ENCODE measurements at places on chromosomes 5 and 9.
A peak's percentile ranks its signal among the peaks of the same experiment; 100 is the strongest.

GRCh38 chr5:124744170-124744971 lies 2.1 kb downstream of the ZNF608 start:
- peaks cover 62% of the 10 kb centered on the region for H3K4me1 ChIP-seq
- no peak for DNase-seq
- peak overlapping the region; percentile 53 for H3K4me3 ChIP-seq
- no peaks in the 10 kb centered on the region for H3K36me3 ChIP-seq
- H3K27me3 ChIP-seq, result peaks cover 10% of the 10 kb centered on the region
- peak overlapping the region; percentile 88 for H3K27ac ChIP-seq

DNA sequence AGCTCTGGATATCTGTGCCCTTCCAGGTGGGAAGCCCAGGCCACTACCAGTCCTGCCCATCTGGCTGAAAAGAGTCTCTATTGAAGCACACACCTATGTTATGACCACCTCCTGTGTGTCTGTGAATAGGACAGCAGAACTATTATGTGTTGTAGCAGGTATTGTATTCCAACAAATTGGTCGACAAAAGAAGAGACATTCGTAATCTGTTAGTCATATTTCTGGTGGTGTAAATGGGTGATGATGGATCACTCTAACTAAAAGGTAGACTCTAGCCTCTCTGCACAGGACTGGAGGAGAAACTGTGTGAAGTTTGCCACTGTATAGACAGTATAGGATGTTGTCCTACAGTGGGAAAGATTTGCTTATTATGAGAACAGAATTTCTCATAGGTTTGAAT lies 416.1 kb downstream of the TMEM38B start:
- no peak overlapping the region for H3K4me3 ChIP-seq
- H3K4me1 ChIP-seq, result no peaks in the 10 kb centered on the region
- no peaks in the 10 kb centered on the region for H3K27me3 ChIP-seq
- no peaks in the 10 kb centered on the region for H3K36me3 ChIP-seq
- H3K27ac ChIP-seq, result no peak overlapping the region
- no peak for DNase-seq

DNA sequence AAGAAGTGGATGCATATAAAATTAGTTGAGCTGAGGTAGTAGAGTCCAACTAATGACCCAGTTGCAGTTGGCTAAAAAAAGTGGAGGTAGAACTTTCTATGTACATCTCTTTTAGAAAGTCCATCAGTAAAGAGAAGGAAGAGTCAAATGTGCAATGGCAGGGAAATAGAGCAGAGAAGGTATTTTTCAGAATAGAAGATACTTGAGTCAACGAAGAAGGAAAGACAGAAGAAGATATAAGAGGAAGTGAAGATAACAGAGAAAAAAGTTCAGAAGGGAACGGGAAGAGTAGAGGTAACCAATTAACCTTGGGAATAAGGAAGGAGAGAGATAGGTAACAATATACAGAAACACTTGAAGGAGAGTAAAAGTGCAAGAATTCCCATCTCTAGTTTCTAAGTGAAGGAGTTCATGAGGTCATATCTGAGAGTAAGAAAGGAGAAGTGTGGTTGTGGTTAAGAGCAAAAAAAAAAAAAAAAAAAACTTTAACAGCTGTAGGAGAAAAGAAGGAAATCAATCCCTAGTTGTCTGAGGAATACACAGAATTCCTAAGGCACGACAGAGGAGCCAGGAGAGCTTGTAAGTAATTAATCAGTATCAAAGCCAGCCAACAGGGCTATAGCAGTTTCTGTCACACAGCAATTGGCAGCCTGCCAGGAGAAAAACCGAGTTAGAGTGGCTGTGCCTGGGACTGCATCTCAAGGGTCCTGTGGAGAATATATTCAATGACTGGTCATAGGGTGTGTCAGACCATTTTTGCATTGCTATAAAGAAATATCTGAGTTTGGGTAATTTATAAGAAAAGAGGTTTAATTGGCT lies 61.0 kb downstream of the ARL15 start:
- no peak overlapping the region for H3K27ac ChIP-seq
- H3K27me3 ChIP-seq, result no peaks in the 10 kb centered on the region
- no peak for DNase-seq
- H3K36me3 ChIP-seq, result no peaks in the 10 kb centered on the region

DNA sequence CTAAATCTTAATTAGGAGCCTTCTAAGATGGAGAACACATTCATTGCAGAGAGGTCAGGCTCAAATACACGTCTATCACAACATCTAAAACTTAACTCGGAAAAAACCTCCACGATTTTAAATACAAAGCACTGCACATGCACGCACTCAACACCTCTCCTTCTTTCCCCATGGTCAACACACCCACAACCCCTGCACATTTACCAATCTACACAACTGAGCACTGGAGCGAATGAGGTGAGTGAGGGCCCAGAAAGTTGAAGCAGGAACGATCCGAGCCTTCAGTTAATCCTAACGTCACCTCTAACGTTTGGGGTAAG lies 278 bp upstream of the NIPSNAP3A start:
- H3K36me3 ChIP-seq, result peaks cover 11% of the 10 kb centered on the region
- H3K4me1 ChIP-seq, result peaks cover 18% of the 10 kb centered on the region
- H3K27ac ChIP-seq, result peak overlapping the region; percentile 84
- H3K4me3 ChIP-seq, result peak overlapping the region; percentile 76

- H3K36me3 ChIP-seq, result no peaks in the 10 kb centered on the region
- no peaks in the 10 kb centered on the region for H3K27me3 ChIP-seq
- H3K4me1 ChIP-seq, result peaks cover 94% of the 10 kb centered on the region
- no peak for DNase-seq
- H3K4me3 ChIP-seq, result no peak overlapping the region
- H3K27ac ChIP-seq, result peak overlapping the region; percentile 94
These were observed 57.3 kb upstream of the RPL26L1 start for GRCh38 chr5:172901788-172902496.

DNA sequence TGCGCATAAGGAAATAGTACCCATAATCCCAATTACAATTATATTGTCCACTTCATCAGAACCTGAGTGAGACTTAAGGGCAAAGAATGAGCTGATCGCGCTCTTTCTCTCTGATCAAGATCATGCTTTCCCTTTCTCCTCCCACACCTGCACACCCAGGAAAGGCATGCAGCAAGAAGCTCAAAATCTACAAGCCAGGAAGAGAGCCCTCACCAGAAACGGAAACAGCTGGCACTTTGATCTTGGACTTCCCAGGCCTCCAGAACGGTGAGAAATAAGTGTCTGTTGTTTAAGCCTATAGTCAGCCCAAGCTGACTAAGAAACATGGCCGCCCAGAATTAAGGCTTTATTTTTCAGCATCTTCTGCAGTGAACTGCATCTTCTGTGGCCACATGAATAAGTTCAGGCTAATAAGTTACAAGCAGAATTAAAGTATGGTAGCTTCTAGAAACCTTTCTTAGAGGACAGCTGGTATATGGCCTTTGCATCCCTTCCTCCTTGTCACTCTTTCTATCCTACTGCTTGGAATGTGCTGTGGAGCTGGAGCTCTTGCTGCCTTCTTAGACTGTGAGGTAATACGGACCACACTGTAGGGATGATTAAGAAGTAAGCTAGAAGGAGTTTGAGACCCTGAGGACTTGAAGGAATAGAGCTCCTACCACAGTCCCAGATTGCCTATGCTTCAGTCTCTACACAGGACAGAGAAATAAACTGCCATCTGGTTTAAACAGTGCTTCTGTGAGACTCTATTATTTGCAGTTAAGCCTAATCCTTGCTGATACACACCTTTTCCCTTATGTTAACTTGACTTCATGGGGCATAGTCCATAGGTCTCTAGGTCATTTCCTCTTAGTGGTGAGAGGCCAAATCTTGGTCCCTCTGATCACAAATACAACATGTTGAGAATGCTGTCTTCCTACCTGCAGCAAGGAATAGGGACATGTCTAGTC lies 17.2 kb downstream of the OR2S2 start:
- H3K4me1 ChIP-seq, result peaks cover 5% of the 10 kb centered on the region
- no peaks in the 10 kb centered on the region for H3K36me3 ChIP-seq
- no peak for DNase-seq
- H3K4me3 ChIP-seq, result no peak overlapping the region
- H3K27me3 ChIP-seq, result no peaks in the 10 kb centered on the region

DNA sequence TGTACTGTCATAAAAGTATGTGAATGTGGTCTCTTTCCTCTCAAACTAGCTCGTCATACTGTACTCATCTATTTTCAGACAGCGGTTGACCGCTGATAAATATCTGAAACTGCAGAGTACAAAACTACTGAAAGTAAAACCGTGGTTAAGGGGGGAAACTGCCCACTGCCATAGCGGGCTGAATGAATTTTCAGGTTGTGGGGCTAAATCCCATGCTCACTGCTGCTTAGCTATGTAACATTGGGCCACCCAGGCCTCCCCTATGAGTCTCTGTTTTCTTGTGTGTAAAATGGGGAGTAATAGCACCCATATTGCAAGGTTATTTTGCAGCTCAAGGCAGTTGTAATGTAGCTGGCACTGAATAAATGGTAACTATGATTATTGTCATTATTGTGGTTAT lies 82.3 kb downstream of the MSX2 start:
- H3K27ac ChIP-seq, result no peak overlapping the region
- no peaks in the 10 kb centered on the region for H3K36me3 ChIP-seq
- H3K4me1 ChIP-seq, result no peaks in the 10 kb centered on the region
- H3K4me3 ChIP-seq, result no peak overlapping the region
- H3K27me3 ChIP-seq, result peaks cover 2% of the 10 kb centered on the region

GRCh38 chr5:108084105-108084504 lies 297.8 kb downstream of the FBXL17 start:
- peaks cover 3% of the 10 kb centered on the region for H3K4me1 ChIP-seq
- no peaks in the 10 kb centered on the region for H3K36me3 ChIP-seq
- H3K27ac ChIP-seq, result no peak overlapping the region

GRCh38 chr5:147509041-147509709 lies 693 bp downstream of the DPYSL3 start:
- no peaks in the 10 kb centered on the region for H3K36me3 ChIP-seq
- DNase-seq, result peak; percentile 83
- peaks cover 20% of the 10 kb centered on the region for H3K4me1 ChIP-seq
- peak overlapping the region; percentile 56 for H3K27ac ChIP-seq
- H3K4me3 ChIP-seq, result peak overlapping the region; percentile 65
- peaks cover 11% of the 10 kb centered on the region for H3K27me3 ChIP-seq

- DNase-seq, result no peak
- H3K27me3 ChIP-seq, result no peaks in the 10 kb centered on the region
- no peak overlapping the region for H3K4me3 ChIP-seq
- H3K36me3 ChIP-seq, result no peaks in the 10 kb centered on the region
- no peak overlapping the region for H3K27ac ChIP-seq
- peaks cover 12% of the 10 kb centered on the region for H3K4me1 ChIP-seq
These were observed 57.9 kb upstream of the FST start for GRCh38 chr5:53422539-53422938.

DNA sequence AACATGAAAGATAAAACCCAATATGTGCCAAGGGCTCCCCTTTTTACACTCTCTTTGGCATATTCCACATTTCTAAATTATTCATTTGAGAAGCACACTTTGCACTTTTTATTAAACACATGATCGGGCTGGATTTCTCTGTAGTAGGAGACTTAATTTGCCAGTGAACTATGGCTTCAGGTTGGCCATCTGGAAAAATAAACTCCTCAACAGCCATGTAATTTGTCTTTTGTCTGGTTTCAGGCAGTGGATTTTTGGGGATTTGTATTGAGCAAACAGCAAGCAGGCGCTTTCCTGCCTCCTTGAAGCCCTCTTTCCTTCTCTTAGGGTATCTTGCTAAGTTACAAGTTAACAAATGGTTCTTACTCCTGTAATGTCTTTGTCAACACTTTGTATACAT lies 73.0 kb upstream of the DMRTA1 start:
- H3K27ac ChIP-seq, result no peak overlapping the region
- no peak for DNase-seq
- H3K27me3 ChIP-seq, result no peaks in the 10 kb centered on the region
- H3K36me3 ChIP-seq, result no peaks in the 10 kb centered on the region
- no peak overlapping the region for H3K4me3 ChIP-seq

DNA sequence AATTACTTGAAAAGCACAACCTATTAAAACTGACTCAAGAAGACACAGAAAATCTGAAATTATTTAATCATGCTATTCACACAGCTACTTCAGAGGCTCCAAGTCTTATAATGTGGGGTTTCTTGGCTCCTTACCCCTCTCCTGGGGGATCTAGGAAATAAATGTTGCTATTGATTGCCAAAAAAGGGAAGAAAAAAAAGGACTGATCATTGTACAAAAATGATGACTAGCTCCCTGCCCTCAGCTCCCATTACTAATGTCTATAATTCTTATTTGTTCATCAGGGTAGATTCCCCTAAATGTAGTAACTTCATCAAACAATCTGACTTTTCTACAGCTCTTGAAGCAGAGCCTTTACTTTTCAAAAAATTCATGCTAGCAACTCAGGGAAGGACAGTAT lies 3.3 kb upstream of the SMC5 start:
- peaks cover 40% of the 10 kb centered on the region for H3K4me1 ChIP-seq
- H3K27me3 ChIP-seq, result no peaks in the 10 kb centered on the region
- no peak for DNase-seq
- no peaks in the 10 kb centered on the region for H3K36me3 ChIP-seq

DNA sequence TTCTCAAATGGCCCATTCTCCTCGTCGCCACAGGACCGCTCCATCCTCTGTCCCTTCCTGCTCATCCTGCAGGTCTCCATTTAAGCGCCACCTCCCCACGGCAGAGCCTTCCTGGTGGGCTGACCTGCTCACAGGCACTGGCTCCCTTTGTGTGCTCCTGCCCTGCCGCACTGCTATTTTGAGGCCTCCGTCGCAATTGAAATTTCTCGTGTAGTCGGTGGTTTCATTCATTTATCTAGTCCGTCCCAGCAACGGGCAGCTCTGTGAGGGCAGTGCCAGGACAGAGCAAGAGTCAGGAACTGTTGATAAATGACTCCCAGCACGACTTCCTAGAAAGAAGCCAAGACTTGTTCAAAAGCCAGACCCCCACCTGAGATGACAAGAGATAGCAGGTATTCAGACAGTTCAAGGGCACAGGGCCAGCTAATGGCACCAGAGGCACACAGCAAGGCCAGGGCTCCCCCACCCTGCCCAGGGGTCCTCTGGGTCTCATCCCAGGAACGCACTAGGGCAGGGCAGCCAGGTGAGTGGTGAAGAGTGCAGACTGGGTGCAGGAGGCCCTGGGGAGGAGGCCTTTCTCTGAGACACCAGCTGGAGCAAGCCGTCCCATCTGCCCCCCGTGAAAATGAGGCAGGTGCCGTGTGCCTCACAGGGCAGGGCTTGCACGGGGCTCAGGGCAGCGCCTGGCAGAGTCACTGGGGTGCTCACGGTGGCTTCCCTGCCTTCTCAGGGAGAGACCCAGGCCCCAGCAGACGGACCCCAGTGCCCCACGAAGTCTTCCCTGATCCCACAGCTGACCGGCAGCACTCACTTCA lies 36.9 kb downstream of the FAM78A start:
- peaks cover 16% of the 10 kb centered on the region for H3K4me1 ChIP-seq
- H3K4me3 ChIP-seq, result no peak overlapping the region
- H3K36me3 ChIP-seq, result peaks cover 13% of the 10 kb centered on the region
- no peak for DNase-seq
- H3K27me3 ChIP-seq, result no peaks in the 10 kb centered on the region

DNA sequence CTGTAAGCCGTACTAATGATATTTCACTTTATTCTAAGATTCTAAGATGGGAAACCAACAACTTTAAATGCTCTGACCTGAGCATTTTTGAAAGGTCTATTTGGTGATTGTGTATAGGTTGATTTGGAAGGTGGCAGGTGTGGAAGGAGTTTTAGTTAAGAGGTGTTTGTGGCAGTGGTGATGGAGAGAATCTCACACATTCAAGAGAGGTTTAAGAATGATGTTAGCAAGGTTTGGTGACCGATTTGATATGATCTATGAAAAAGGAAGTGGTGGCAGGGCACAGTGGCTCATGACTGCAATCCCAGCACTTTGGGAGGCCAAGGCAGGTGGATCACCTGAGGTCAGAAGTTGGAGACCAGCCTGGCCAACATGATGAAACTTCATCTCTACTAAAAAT lies 319.2 kb upstream of the CD180 start:
- H3K27ac ChIP-seq, result no peak overlapping the region
- H3K4me1 ChIP-seq, result peaks cover under 1% of the 10 kb centered on the region
- DNase-seq, result no peak
- H3K4me3 ChIP-seq, result no peak overlapping the region
- no peaks in the 10 kb centered on the region for H3K27me3 ChIP-seq
- no peaks in the 10 kb centered on the region for H3K36me3 ChIP-seq
